Pancreas (tissue), 10 donors: ENCODE measurements at places on chromosomes 2 and 18.
A peak's percentile ranks its signal among the peaks of the same experiment; 100 is the strongest.

- no peak for DNase-seq
These were observed 49.9 kb downstream of the SLC9A4 start for GRCh38 chr2:102522890-102523289.

DNA sequence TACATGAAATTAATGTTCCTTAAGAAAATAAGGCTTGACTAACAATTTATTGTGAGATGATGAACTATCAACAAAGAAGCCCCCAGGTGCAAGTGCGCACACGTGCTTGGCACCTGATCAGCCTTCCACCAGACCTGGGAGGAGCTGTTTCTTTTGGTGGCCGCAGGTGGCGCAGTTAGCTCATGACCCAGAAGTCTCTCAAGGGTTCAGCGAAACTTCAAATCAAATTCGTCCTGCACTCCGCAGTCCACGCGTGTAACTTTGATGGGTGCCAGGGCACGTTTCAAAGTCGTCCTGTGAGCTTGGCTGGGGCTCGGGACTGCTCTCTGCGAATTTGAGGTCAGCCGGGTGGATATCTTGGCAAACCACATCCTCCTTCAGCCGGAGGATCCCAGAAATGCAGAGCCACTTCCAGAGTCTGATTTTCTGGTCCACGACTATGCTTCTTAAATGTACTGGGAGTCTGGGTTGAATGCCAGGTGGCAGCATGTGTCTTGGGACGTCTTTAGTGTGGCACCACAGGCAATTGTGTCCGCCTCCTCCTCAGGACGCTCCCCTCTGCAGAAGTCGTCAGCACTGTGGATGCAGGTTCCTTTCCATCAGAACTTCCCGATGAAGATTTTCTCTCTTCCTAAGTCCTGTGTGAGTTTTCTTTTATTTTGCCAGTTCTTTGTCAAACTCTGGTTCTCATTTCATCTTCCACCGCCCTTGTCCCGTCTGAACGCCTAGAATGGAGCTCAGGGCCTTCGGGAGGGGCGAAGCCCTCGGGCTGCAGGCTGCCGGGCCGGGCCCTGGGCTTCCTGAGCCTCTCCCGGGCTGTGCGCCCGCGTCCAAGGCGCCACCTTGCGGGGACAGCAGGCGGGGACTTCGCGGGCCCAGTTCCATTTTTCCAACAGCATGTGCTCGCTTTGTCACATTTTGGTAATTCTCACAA lies 61.3 kb upstream of the RAPGEF4 start:
- peak; percentile 31 for DNase-seq

DNA sequence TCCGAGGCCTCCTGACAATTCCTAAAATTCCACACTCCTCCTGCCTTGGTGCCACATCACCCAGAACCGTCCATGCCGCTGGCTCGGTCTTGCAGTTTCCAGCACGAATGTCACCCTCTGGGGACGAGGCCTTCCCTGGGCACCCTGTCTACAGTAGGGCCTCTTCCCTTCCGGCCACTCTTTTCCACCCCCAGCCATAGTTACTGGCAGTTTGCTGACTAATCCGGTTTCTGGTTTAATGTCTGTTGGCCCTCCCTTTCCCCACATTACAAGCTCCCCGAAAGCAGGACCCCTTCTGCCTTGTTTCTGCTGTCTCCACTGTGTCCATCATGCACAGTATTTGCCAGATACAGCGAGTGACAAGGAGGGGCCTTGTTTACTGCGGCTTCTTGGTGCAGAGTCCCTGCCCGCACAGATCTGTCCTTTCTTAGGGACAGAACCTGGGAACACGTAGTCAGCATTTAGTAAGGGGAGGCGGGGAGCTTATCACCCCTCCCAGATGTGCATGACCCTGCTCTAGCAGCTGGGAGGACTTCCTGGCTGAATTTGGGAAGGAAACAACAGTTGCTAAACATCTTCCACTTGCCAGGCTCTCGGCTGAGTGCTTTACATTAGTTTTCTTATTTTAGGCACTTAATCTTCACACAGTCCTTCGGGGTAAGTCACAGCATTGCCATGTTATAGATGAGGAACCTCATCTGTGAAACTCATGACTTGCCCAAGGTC lies 23.6 kb upstream of the CATIP start:
- DNase-seq: no peak

DNA sequence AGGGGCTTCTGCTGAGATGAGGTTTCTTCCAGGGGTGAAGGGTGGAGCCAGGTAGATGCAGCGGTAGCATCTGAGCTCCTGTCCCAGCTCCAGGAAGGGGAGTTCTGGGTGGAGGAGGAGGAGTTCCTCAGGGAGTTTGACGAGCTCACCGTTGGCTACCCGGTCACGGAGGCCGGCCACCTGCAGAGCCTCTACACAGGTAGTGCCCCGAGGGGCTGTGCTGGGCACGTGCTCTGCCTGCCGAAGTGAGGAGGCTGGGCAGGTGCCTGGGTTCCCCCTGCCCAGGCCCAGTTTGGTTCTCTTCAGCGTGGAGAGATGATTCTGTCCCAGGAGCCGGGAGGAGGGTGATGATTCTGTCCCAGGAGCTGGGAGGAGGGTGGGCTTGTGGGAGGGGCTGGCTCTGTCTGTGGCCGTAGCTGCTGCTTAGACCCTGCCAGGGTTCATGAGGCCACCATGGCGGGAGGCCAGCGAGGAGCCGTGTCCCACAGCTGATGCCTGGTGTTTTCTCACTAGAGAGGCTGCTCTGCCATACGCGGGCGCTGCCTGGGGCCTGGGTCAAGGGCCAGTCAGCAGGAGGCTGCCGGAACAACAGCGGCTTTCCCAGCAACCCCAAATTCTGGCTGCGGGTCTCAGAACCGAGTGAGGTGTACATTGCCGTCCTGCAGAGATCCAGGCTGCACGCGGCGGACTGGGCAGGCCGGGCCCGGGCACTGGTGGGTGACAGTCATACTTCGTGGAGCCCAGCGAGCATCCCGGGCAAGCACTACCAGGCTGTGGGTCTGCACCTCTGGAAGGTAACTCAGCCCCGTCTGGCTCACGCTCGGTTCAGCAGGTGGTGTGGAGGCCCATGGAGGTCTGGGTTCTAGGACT lies 8.2 kb downstream of the CAPN10 start:
- no peak for DNase-seq

DNA sequence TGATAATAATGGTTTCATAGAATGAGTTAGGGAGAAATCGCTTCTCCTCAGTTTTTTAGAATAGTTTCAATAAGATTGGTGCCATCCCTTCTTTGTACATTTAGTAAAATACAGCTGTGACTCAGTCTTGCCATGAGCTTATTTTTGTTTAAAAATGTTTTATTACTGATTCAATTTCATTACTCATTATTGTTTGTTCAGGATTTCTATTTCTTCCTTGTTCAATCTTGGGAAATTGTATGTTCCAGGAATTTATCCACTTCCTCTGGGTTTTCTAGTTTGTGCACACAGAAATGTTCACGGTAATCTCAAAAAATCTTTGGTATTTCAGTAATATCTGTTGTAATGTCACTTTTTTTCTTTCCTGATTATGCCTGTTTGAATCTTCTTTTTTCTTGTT lies 371.5 kb upstream of the SETBP1 start:
- DNase-seq: no peak

DNA sequence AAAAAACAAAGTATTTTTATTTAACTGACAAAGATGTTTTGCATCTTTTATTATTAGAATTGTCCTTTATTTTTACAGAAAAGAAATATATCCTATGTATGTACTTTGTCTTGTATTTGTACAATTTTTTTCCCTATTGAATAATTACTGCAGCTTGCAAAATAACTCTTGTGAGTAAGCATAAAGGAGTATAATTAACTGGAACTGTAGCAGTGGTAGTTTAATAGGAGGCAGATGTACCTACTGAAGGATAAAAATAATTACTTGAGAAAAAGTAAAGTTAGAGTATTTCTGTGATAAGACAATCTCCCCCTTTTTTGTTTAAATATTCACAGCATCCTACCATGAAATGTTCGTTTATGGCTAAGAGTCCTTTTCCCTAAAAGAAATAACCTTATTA lies 34.7 kb downstream of the EHBP1 start:
- DNase-seq: no peak

DNA sequence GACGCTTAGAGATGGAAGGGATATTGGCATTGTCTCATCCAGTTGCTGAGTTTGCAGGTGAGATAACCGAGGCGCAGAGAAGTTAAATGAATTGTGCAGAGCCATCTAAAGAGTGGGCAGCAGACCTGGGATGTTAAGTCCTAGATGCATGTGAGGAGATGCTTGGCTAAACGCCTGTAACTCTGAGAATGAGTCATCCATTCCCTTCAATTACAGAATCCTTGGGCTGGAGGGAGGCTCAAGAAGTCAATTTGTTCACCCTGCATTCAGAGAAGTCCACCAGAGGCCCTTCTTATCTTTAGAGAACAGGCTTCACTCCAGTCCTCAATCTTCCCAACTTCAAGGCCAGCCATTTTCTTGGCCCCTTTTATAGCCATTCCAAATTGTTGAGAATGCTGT lies 1.6 kb downstream of the EHD3 start:
- DNase-seq: no peak

DNA sequence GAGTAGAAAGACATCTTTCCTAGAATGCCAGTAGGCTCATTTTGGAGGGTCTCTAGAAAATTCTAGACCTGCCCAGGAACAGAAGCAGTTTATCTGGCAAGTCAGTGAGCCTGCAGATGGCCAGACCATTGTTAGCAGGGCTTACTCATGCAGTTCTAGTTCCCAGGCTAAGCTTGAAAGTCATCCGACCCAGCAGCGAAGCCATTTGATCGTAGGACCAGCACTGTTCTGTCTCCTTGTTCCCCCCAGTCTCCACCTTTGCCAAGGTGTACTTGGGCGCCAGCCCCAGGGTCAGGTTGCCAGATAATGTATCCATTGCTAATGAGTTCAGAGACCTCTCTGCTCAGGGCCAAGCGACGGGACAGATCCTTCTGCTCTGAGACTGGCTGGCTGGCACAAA lies 70.1 kb downstream of the EPAS1 start:
- no peak for DNase-seq

DNA sequence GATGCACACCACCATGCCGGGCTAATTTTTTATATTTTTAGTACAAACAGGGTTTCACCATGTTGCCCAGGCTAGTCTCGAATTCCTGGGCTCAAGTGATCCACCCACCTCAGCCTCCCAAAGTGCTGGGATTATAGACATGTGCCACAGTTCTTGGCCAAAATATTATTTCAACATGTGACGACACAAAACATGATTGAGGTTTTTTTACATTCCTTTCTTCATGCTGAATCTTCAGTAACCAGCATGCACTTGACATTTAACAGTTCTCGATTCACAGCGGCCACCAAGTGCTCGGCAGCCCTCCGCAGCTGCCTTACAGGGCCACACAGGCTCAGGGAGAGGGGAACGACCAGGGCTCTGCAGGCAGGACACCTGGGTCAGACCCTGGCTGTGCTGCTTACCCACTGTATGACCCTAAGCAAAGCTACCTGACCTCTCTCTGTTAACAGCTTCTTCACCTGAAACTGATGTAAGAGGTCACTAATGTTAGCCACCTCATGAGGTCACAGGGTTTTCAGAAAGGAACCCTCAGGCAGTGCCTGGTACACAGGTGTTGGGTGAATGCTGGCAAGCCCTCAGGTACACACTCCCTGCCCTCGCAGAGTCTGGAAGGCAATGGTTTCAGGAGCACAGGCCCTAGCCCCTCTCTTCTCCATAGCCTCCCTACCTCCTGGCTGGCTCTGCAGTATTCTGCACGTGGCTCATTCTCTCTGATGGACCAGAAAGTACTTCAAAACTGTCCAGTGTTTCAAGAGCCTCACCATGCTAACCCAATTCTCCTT lies 25.7 kb downstream of the TUBB6 start:
- no peak for DNase-seq

DNA sequence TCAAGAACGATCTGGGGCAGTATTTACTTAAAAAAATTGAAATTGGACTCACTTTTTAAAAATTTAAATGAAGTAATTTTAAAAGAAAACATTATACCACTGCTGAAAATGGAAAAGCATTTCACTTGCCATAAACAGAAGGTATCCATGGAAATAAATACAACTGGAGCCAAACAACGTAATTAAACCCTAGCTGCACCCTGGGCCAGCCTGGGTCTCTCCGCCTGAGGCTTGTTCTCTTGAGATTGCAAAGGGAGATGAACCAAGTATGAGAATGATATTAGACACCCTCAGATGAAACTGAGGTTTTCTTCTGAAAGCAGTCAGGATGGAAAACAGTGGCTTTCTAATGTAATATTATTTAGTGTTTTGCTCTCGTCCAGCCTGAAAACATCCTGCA lies 264.4 kb downstream of the KCNE4 start:
- no peak for DNase-seq

- no peak for DNase-seq
These were observed 980.6 kb upstream of the PIK3C3 start for GRCh38 chr18:40974448-40974847.

DNA sequence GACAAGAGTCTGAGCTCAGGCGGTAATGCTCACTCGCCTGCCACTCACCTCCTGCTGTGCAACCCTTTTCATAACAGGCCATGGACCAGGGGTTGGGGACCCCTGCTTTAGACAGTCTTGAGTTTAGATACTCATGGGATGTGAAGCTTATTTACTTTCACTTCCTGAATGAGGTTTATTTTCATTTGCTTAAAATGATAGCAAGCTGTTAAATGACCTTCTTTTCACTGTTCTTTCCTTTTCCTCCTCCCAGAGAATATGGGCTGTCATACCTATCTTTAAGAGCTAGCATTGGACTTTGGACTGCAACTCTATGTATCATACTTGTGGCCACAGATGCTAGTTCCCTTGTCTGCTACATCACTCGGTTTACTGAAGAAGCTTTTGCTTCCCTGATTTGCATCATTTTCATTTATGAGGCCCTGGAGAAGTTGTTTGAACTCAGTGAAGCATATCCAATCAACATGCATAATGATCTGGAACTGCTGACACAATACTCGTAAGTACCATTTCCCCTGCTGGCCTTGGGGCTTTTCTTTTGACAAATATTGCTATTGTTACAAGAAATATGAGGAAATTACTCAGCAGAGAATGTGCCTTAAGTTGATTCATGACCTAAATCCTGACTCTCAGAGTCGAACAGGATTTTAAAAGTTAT lies 168.5 kb downstream of the DPP4 start:
- no peak for DNase-seq

- DNase-seq: no peak
These were observed 2.2 kb upstream of the RAX start for GRCh38 chr18:59275406-59275949.

DNA sequence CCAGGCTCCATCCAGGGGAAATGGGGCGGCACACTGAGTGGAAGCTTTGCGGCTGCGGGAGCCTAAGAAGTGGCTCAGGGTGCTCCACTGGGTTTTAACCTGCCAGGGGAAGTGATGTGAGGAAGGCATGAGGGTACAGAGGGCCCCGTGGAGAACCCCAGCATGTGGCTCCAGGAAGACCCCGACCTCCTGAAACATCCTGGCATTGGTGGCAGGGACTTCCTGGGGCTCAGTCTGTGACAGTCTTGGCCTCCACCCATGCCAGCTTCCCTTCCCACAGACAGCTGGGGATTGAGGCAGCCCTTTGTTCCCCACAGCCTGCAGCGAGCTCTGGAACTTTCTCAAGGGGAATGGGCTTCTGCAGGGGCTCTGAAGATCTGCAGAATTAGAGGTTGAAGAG lies 146.6 kb downstream of the TNS1 start:
- DNase-seq: no peak
